T-helper 22 cell (primary cell): ENCODE measurements at places on chromosomes 11 and 22.

GRCh38 chr11:85774256-85775101, 36.5 kb downstream of the SYTL2 start:
- no peak for DNase-seq

DNA sequence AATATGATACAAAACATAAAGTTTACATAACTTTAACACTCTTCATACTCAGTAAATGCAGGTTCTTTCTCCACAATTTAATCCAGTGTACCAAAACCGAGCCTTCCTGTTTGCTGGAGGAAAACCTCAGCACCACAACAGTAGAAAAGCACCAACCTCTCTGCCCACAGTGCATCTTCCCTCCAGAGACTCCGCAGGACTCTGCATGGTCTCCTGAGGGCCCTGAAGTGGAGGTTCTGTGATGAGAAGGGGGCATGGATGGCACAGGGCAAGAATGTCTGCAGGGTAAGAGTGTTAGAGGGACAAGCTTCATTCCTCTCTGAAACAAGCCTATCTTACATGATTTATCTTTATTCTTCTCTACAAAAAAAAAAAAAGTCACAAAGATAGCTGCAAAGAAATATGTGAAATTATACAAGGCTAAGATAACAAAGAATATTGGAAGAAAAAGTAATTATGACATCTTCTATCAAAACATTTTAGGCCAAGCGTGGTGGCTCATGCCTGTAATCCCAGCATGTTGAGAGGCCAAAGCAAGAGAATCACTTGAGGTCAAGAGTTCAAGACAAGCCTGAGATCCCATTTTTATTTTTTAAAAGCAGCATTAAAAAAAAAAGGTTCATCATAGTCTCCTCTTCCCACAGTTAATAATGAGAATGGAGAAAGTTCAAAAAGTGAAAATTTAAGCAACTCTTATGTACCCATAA, 102.0 kb downstream of the VPREB1 start:
- no peak for DNase-seq

DNA sequence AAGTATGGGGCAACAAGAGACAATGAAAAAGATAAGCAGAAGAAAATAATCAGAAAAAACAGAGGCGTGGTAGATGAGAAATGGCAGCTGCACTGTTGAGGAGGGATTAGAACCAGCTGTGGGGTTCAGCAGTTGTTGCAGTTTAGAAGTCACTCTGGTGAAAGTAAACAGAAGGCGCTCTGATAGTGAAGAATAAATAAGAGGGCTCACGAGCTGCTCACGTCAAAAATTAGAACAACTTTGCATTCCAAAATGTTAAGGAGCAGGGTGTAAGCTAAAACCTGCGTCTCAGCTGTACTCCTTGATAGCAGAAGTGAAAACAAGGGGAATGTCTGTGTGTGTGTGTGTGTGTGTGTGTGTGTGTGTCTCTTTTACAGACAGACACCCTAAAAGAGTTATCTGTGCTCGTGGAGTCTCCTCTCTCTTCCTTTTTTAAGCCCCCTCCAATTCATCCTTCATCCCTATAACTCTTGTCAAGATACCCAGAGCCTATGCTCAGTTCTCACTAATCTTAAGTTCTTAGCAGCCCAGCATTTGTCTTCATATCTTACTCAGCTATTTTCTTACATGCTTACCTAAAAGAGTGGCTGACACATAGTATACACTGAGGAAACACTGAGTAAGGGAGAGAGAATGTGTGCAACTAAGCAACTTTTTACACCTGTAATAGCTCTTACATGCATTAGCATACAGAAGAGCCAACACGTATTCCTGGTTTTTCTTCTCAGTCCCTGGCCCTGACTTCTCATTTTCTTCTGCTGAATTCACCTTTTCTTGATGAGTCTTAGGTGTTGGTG, 8.9 kb downstream of the TTC17 start:
- DNase-seq: no peak

- no peak for DNase-seq
Observed at GRCh38 chr11:100870138-100870537, 183.1 kb downstream of the ARHGAP42 start.

GRCh38 chr11:82315093-82315492, 418.6 kb downstream of the FAM181B start:
- DNase-seq: no peak

GRCh38 chr11:62391642-62392425, 27.0 kb upstream of the SCGB1A1 start:
- no peak for DNase-seq

GRCh38 chr11:62835336-62835735, 2.7 kb upstream of the TEX54 start:
- DNase-seq: no peak

DNA sequence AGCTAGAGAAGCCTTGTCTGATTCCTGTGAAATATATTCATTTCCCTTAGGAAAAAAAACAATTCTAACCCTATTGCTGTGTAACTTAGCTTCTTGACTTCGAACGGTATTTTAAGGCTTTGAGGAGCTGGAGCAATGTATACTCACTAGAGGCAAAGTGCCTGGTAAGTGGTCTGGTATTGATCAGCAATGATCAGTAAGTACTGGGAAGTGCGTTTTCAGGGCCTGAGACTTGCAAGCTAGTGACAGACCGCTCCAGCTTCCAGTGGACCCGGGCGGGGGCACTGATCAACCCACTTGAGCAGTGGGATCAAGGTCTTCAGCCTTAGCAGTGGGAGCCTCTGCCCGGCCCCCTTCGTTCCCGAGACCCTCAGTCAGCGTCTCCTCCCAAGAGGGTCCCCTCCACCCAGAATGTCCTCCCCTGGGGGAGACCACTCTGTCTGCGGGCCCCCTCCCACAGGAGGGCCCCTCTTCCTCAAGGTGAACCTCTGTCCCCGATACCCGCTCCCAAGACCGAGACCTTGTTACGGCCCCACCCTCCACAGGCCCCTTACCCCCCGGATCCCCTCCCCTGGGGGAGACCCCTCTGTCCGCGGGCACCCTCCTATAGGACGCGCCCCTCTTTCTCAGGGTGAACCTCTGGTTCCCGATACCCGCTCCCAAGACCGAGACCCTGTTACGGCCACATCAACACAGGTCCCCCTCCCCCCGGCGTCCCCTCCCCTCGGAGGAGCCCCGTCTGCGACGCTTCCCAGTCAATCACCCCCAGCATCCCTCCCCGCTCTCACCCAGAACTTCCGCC, 452 bp upstream of the ATXN10 start:
- no peak for DNase-seq

DNA sequence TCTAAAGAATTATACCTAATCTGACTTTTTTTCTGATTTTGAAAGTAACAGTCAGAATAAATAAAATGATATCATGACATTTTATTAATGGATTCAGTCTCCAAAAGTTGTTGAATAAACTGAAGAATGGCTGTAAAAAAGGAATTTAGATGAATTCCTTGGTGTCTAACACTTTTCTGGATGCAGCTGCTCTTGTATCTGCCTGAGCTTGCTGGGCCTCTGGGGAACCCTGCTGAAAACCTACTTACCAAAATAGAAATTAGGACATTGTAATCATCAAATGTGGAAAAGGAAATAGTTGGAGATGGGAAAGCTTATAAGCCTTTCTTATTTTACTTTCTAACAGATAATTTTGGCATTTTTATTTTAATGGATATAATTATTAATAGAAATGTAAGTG, 315.7 kb upstream of the ANO5 start:
- DNase-seq: no peak

GRCh38 chr11:115067900-115068530, 389.7 kb downstream of the NXPE2 start:
- no peak for DNase-seq

- no peak for DNase-seq
Observed at GRCh38 chr11:72744474-72744873, 7.7 kb downstream of the ARAP1 start.

DNA sequence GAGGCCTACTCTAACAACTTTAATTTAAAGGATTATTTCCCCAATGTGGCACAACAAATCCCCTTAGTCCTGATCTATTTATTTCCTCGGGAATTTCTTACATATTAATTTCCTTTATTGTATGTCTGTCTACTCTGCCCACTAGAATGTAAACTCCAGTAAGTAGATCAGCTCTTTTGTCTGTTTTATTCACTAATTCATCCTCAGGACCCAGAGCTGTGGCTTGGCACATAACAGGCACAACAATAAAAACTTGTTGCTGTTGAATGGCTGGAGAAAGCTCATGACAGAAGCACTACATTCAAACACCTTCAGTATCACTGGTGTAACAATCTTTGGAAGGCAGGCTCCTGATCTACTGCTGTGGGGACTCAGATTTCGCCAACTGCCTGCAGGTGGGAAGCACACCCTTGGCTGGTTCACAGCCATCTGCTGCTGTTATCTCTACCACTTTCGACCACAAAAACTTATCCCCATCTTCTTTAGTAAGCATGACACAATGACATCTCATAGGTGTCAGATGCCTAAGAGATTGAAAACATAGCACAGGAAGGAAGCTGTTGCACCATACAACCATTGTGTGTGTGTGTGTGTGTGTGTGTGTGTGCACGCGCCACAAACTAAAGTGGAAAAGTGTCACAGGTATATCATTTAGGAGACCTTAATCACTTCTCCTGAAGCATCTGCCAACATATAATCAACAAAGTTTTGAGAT, 11.9 kb downstream of the HIRA start:
- no peak for DNase-seq

GRCh38 chr11:81573367-81573766, 1160.3 kb downstream of the FAM181B start:
- no peak for DNase-seq

GRCh38 chr11:6418557-6419008, 311 bp downstream of the APBB1 start:
- no peak for DNase-seq

DNA sequence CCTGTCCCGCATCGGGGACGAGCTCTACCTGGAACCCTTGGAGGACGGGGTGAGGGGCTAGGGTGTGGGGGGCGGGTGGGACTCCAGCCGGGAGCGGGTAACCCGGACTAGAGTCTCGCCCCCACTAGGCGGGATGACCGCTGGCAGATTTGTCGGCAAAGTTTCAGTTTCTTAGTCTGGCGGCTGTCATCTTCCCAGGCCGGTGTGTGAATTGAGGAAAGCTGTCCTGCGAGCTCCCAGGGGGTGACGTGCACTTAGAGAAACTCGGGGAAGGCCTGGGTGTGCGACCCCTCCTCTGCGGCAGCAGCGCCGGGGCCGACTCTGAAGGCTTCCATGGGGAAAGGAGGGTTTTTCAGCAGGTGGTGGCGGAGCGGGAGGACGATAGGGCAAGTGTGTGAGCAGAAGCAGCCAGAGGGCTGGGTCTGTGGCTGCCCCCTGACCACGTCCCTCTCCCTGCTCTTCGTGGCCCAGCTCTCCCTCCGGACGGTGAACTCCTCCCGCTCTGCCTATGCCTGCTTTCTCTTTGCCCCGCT, 463 bp downstream of the RAD9A start:
- DNase-seq: no peak

GRCh38 chr11:17894929-17895658, 117.8 kb downstream of the SERGEF start:
- no peak for DNase-seq

GRCh38 chr11:1943576-1943975, 3.6 kb upstream of the MRPL23 start:
- no peak for DNase-seq

DNA sequence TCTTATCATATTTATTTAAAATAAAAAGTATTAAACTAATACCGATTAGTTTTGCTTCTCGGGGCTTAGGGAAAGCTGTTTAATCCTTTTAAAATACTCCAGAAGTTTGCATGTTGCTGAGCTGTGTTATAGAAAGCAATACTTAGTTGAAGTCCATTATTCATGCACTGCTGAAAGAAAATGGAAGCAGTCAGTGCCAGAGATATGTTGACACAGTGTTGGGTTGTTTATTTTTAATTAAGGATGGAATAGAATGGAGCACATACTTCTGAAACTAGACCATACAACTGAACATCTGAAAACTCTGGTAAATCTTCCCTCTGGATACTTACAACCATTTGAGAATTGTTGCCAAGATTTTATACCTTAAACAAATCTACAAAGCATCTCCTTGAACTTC, 282.7 kb upstream of the CCDC179 start:
- no peak for DNase-seq

GRCh38 chr22:36587289-36588154, 58.6 kb upstream of the EIF3D start:
- DNase-seq: no peak

DNA sequence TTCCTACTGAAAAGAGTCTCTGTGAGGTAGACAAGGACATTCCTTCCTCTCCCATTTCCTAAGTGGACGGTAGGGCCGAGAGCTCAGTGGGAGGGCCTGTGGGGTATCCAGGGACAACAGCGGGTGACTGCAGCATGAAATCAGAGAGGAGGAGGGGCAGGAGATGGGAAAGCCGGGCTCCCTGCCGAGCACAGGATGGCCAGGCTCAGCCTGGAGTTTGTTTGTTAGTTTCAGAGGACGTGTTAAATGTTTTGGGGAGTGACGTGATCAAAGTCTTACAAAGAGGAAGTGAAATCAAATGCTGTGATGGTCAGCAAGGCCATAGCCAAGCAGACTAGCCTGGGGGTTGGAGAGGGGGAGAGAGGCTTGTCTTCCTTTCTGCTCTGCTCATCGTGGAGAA, 152.7 kb downstream of the ADAMTS15 start:
- no peak for DNase-seq

GRCh38 chr11:36130401-36130800, 158.8 kb downstream of the COMMD9 start:
- DNase-seq: no peak

DNA sequence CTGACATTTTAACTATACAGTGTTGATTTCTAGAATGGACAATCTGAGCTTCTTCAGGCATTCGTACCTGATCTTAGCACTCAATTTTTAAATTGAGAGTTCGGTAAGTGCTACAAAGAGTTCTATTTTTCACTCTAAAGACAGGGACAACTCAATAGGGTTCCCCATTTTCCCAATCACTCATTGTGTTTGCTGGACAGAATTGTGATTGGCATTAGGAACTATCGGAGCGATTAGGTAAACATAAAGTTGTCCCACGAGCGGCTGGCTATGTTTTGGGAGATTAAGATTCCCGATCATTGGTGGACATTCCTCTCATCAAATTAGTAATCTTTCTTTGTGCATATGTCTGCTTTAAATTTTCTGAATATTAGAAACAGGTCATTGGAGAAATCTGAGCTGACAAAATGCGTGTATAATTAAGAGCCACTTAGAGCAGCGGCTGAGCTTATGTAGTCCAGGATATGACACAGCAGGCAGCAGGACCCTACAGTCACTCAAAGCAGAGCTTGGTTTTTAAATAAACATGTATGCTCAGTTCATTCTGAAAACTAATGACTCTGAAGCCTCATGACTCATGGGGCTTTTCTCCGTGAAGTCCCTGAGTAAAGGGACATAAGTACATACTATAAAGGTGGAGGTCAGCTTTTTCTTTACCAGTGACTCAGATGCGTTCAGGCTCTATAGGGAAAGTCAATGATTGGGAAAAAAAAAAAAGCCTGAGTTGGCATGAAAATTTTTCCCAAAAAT, 109.4 kb downstream of the GRIA4 start:
- no peak for DNase-seq
